ENCODE measurements at places on chromosomes 12 and 14.
A peak's percentile ranks its signal among the peaks of the same experiment; 100 is the strongest.

GRCh38 chr12:113138826-113139225, 3.3 kb upstream of the RASAL1 start:
- no peaks in the 10 kb centered on the region for H3K36me3 ChIP-seq
- peaks cover 15% of the 10 kb centered on the region for H3K4me1 ChIP-seq
- H3K4me3 ChIP-seq, result no peak overlapping the region
- DNase-seq, result no peak
- no peak overlapping the region for H3K27ac ChIP-seq

DNA sequence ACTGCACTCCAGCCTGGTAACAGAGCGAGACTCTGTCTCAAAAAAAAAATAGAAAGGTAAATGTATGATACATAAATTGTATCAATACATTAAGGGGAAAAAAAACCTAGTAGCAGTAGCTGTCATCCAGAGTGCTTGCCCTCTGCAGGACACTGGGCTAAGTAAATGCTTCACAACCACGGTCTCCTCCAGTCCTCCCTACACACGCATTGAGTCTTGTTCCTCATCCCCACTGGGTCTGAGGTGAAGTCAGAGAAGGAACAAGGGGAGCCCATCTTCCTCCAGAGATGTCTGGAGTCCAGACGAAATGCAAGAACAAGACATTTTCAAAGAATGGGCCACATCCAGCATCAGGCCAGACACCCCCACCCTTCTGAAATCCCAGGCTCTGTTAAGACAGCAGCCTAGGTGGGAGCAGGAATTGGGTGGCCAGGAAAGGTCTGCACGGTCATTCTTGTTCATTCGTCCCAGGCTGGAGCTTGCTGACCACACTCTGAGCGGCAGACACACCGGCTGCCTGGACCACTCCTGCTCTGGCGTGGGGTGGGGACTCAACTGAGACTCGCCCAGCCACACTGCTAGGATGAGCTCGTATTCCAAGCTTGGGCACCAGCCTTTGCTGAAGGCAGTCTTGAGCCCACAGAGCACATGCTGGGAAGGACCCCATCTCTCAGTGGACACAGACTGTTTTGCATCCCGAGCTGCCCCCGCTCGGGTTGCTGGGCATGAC, 45.5 kb downstream of the CHGA start:
- no peak overlapping the region for H3K27ac ChIP-seq
- DNase-seq, result no peak
- H3K27me3 ChIP-seq, result no peaks in the 10 kb centered on the region
- H3K4me3 ChIP-seq, result no peak overlapping the region

DNA sequence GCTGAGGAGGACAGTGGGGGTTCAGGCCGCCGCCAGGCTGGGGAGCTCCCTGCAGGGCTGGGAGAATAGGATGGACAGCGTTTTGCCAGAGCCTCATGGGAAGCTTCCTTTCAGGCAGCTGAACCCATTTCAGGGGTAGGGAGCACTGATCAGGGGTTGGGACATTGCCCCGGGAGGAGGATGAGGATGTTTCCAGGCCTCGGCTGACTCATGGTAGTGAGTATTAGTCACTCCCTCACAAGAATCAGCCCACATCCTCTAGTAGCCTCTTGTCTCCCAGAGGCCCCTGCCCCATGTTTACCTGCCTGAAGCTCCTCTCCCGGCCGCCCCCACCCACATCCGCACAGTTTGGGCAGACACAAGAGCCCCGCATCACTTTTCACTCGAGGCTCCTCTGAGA, 89.8 kb downstream of the ZFP36L1 start:
- no peaks in the 10 kb centered on the region for H3K27me3 ChIP-seq
- H3K36me3 ChIP-seq, result peaks cover 10% of the 10 kb centered on the region
- DNase-seq, result no peak
- H3K27ac ChIP-seq, result no peak overlapping the region
- H3K4me1 ChIP-seq, result no peaks in the 10 kb centered on the region

GRCh38 chr12:102474438-102475064, 5.8 kb downstream of the IGF1 start:
- H3K27me3 ChIP-seq, result no peaks in the 10 kb centered on the region
- no peak overlapping the region for H3K27ac ChIP-seq
- no peak overlapping the region for H3K4me3 ChIP-seq
- H3K4me1 ChIP-seq, result peaks cover 9% of the 10 kb centered on the region

DNA sequence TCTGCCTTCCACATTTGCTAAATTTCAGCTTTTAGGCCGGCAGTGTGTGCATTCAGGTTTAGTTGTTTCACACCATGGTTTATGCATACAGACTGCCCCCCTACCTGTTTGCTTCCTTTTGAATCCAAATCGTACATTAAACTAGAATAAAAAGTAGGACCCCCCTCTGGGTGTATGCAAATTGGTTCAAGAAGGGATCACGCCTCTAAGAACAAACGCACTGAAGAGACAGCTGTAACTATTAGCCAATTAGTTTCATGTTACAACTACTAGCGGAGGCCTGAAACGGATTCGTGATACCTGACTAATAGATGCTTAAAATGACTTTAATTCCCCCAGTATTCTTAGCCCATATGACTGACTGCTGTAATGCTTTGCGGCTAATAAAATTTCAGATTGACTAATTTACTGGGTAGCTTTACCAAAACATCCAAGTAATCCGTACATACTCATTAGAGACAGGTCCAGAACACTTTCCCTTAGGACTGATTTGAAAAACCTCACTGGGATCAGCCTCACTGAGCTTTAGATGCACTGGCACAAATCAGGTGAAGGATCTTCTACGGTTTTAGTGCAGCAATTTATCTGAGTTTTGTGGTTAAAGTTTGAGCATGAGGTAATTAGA, 411.8 kb downstream of the NPAS3 start:
- no peak for DNase-seq
- H3K27me3 ChIP-seq, result no peaks in the 10 kb centered on the region
- H3K4me1 ChIP-seq, result peaks cover 27% of the 10 kb centered on the region
- H3K36me3 ChIP-seq, result no peaks in the 10 kb centered on the region

GRCh38 chr12:50776749-50777728, 13.1 kb downstream of the ATF1 start:
- no peaks in the 10 kb centered on the region for H3K4me1 ChIP-seq
- peaks cover 26% of the 10 kb centered on the region for H3K36me3 ChIP-seq
- no peak overlapping the region for H3K4me3 ChIP-seq
- DNase-seq, result no peak

DNA sequence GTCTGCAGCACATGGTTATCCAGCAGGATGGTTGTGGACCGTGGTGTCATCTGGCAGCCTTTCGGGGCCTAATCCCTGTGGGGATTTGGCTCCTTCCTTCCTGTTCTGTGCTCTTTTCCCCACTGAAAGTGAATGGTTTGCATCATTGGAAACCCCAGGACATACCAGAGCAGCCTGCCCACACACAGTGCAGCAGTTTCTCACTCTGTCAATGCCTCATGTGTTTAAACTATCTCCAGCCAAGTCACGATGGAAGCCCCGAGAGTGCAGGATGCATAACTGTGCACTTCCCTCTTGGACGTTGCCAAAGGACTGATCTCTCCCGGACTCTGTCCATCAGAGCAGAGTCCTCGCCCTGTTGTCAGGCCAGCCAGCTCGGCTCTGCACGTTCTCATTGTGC, 29.0 kb upstream of the AMN start:
- no peaks in the 10 kb centered on the region for H3K36me3 ChIP-seq
- no peak overlapping the region for H3K27ac ChIP-seq
- no peak for DNase-seq
- no peak overlapping the region for H3K4me3 ChIP-seq
- H3K4me1 ChIP-seq, result no peaks in the 10 kb centered on the region
- H3K27me3 ChIP-seq, result no peaks in the 10 kb centered on the region

GRCh38 chr12:93812626-93813025, 135.5 kb downstream of the CRADD start:
- peaks cover 11% of the 10 kb centered on the region for H3K4me1 ChIP-seq
- no peaks in the 10 kb centered on the region for H3K36me3 ChIP-seq
- no peak for DNase-seq
- H3K4me3 ChIP-seq, result no peak overlapping the region

DNA sequence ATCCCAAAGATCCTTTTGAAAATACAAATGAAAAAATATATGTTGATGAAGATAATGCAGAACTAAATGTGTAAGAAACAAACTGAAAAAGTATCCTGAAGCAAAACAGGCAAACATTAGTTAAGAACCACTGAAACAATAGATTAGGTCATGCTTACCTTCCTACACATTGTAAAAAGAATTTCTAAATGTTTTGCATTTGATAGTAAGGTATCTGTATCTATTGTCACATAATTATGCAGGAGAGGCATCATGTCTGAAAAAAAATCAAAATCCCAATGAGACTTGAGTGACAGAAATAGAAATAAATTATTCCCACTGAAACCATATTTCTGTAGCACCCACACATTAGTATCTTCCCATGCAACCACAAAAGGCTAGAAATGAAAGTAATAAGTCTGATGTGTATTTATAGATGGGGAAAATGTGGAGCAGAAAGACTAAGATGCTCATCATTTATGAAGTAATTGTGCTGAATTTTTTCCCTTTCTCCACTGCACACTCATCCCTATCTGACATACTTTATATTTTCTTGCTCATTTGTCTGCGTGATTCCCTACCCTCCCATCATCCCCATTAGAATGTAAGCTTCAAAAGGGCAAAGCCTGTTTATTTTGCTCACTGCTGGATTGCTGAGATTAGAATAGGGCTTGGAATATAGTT, 43.5 kb downstream of the IPO8 start:
- H3K27ac ChIP-seq, result no peak overlapping the region
- H3K4me1 ChIP-seq, result no peaks in the 10 kb centered on the region
- DNase-seq, result no peak
- H3K36me3 ChIP-seq, result no peaks in the 10 kb centered on the region
- no peaks in the 10 kb centered on the region for H3K27me3 ChIP-seq

DNA sequence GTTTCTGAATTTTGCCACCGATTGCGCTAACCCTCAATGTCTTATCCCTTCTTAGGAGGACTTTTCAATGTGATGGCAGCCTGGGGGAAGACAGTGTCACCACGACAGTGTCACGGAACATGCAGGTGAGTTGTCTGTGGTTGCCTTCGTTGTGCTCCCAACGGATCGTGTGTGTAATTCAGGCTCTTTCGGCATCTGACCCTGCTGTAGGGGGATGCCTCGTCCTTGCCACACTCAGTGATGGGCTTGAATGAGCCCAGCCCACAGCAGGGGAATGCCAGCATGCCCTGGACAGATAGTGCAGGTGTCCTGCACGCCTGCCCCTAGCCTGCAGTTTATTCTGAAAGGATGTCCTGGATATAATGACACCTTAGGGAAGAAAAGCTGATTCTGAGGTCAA, 123.8 kb upstream of the RTL1 start:
- no peaks in the 10 kb centered on the region for H3K4me1 ChIP-seq
- no peak overlapping the region for H3K4me3 ChIP-seq
- no peak overlapping the region for H3K27ac ChIP-seq
- H3K36me3 ChIP-seq, result peaks cover 47% of the 10 kb centered on the region
- H3K27me3 ChIP-seq, result no peaks in the 10 kb centered on the region
- no peak for DNase-seq

- DNase-seq, result no peak
- H3K36me3 ChIP-seq, result no peaks in the 10 kb centered on the region
- no peak overlapping the region for H3K4me3 ChIP-seq
- H3K27me3 ChIP-seq, result no peaks in the 10 kb centered on the region
- no peaks in the 10 kb centered on the region for H3K4me1 ChIP-seq
- no peak overlapping the region for H3K27ac ChIP-seq
Observed at GRCh38 chr12:25186788-25187402, 8.1 kb downstream of the DNAI7 start.

- peaks cover 59% of the 10 kb centered on the region for H3K27me3 ChIP-seq
- H3K4me1 ChIP-seq, result peaks cover 35% of the 10 kb centered on the region
- H3K36me3 ChIP-seq, result no peaks in the 10 kb centered on the region
- peak overlapping the region; percentile 85 for H3K4me3 ChIP-seq
- H3K27ac ChIP-seq, result no peak overlapping the region
- no peak for DNase-seq
Observed at GRCh38 chr12:55932551-55932910, 1.6 kb downstream of the DGKA start.

- H3K27me3 ChIP-seq, result peaks cover 12% of the 10 kb centered on the region
- H3K36me3 ChIP-seq, result no peaks in the 10 kb centered on the region
- H3K4me3 ChIP-seq, result peak overlapping the region; percentile 74
Observed at GRCh38 chr14:69547701-69548348, 26.8 kb downstream of the CCDC177 start.

DNA sequence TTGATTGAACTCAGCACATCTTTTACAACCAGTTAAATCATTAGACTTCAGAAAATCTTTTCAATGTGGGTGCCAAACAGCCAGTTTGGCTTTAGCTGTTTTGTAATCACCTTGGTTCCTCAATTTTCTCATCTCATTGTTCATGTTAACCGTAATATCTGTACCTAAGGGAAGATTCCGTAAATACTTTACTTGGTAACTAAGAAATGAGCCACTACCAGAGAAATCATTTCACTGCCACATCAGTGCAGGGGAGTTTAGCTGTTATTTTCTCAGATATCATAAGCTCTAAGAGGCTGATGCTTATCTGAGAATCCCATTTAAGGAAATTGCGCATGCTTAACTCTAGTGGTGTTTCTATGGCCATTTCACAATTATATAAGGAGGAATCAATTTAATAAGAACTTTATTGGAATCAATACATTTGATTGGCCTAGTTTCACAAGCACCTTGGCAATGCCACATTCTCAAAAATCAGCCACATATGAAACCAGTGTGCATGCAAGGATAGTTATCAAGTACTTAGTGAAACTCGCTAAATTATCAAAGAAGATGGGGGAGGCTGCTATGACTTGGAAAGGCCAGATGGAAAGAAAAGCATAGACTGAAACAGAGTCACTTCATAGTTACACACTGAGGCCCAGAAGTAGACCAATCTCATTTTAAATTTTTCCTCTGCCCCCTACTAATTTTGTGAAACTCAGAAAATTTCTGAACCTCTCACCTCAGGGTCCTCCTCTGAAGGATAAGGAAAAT, 28.1 kb upstream of the IL22 start:
- DNase-seq, result no peak
- no peaks in the 10 kb centered on the region for H3K27me3 ChIP-seq
- H3K27ac ChIP-seq, result no peak overlapping the region
- peaks cover 13% of the 10 kb centered on the region for H3K4me1 ChIP-seq
- H3K36me3 ChIP-seq, result no peaks in the 10 kb centered on the region

DNA sequence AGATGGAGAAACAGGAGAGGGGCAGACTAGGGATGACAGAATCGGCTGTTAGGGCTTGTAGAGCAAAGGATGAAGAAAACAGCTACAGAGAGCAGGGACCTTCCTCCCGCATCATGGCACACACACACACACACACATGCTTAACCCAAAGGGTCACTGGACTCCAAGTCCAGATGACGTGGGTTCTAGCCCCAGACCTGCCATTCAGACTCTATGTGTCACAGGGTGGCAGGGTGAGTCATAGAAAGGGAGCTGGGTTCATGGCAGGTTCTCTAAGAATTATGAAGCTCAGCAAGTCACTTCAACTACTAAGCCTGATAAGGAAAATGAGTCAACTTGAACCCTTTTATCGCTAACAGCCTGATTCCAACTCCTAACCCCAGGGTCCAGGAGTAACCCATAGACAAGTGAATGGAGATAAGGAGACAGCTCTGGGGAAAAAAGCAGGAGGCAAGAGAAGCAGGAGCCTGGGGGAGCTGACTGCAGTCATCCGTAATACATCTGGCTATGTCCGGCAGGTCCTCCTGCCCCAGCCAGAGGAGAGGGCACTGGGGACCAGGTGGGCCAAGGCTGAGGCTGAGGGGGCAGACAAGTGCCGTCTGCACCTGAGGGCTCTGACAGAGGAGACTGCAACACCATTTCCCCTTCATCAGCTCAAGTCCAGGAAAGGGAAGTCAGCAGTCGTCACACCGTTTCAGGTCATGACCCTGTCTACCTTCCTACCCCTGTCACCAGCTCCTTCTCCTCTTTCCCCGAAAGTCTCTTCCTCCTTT, 3.6 kb upstream of the TNFRSF1A start:
- no peak overlapping the region for H3K4me3 ChIP-seq
- H3K36me3 ChIP-seq, result peaks cover 22% of the 10 kb centered on the region
- DNase-seq, result no peak
- peaks cover 34% of the 10 kb centered on the region for H3K4me1 ChIP-seq

All from WTC11 (cell line).